ENCODE measurements at places on chromosomes 1 and 21.
A peak's percentile ranks its signal among the peaks of the same experiment; 100 is the strongest.

DNA sequence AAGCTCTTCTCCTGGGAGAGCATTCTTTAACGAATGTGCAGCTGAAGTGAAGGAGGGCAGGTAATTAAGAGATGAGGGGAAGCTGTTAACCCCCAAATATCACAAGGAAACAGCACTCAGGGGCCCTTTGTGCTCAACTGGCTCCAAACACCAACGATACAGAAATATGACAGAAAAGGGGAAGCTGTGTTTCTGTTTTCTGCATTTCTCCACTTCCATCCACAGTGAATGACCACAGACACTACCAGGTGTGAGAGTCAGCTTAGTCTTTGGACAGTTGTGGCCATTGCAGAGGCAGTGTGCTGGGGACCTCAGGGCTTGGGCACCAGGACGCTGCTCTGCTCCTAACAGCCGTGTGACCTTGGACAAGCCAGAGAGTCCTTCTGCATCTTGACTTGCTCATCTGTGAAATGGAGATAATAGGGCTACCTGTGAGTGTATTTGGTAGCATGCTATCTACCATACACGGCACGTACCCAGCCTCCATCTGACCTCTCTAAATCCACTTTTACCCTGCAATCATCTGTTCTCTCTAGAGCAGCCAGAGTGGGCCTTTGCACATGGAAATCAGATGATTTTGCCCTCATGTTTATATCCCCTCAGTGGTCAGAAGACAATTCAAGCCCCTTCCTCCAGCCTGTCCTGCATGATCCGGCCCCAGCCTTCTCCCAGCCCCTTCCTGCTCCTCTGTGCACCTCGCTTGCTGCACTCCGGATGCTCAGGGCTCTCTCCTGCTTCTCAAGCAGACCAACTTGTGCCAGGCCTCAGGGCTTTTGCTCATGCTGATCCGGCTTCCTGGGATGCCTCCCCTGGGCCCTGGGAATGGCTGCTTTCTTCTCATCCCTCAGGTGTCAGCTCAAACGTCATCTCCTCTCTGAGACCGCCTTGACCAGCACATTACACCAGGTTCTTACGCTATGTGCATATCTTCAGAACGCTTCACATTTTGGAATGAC is 4.7 kb upstream of the TINAGL1 start:
- DNase-seq: no peak

DNA sequence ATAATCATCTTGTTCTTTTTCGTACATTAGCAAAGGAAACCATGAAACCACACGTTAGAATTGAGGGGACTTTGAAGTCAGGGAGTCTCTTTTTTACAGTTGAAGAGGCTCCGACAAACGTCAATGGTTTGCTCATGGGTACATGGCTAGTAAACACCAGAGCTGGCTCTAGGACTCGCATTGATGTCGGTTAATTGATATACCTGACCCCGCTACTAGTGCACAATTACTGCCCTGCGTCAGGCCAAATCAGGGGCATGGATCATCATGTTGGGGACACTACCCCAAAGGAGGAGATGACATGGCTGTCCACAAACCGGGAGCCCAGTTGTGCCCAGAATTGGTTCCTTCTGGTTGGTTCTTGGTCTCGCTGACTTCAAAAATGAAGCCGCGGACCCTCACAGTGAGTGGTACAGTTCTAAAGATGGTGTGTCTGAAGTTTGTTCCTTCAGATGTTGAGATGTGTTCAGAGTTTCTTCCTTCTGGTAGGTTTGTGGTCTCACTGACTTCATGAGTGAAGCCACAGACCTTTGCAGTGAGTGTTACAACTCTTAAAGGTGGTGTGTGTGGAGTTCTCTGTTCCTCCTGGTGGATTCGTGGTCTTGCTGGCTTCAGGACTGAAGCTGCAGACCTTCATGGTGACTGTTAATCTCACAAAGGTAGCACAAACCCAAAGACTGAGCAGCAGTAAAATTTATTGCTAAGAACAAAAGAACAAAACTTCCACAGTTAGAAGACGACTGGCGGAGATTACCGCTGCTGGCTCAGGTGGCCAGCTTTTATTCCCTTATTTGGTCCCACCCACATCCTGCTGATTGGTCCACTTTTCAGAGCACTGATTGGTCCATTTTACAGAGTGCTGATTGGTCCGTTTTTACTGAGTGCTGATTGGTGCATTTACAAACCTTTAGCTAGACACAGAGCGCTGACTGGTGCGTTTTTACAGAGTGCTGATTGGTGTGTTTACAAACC is 126.9 kb upstream of the ERRFI1 start:
- DNase-seq: no peak

GRCh38 chr21:25903607-25904006 is 168.8 kb downstream of the GABPA start:
- no peak for DNase-seq

GRCh38 chr1:160166166-160166868 is 14.9 kb downstream of the ATP1A4 start:
- DNase-seq: no peak

DNA sequence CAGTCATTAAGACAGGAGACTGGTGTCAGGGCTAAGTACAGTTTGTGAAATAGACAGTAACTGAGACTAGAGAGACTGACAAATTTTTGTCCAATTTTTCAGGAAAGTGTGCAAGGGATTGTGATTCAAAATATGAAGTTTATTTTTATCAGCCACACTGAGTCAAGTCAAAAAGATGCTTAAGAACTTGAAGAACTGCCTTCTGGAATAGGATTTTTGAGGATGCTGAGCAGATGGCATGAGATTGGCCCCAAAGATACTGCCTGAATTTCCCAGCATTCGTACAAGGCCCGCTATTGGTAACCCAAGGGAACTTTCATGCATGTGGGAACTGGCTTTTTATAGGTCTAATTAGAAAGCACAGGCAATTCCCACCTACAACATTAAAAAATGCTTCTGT is 610.0 kb downstream of the LMO4 start:
- DNase-seq: no peak

GRCh38 chr1:241836941-241837340 is 11.1 kb upstream of the EXO1 start:
- DNase-seq: no peak

DNA sequence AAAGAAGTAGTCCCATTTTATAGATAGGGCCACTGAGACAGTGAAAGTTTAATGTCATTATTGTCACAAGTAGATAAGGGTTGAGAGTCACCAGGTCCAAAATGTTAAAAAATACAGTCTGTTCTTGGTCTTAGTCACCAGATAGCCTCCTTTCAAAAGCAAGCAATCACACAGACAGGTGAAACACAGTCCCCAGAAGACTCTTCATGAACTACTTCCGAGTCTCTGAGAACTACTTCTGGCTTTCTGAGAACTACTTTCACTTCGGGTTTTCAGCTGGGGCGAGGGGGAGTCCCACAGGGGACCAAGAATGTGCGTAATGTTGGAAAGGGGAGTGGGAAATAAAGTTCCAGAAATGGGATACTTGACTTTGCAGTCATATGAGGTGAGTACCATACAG is 143.2 kb downstream of the HHIPL2 start:
- DNase-seq: no peak

DNA sequence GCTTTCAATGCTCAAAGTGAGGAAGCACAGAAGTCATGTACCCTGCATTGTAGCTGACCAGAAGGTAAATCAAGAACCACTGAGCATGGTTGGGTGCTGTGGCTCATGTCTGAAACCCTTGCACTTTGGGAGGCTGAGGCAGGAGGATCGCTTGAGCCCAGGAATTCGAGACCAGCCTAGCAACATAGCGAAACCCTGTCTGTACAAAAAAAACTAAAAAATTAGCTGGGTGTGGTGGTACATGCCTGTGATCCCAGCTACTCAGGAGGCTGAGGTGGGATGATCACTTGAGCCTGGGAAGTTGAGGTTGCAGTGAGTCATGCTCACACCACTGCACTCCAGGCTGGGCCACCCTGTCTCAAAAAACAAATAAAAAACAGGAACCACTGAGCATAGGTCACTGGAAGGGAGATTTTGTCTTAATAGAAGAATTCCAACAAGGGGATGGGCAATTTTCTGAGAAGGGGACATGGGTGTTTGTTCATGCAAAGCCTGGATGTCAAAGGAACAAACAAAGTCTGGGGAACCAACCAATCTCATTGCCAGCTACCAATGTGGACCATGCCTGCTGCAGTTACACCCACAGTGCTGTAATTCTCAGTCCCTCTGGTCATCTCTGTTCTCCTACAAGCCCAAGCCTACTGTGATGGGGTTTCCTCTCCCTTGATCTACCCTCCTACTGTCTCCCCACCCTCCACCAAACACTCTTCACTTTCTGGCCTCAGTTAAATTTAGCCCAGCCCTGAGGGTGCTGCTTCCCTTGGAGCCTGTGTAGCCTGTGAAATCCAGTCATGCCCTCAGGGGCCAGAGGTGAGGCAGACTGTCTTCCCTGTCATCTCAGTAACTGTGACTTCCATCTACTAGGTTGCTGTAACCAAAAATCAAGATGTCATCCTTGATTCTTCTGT is 47.9 kb downstream of the ELF3 start:
- DNase-seq: peak; percentile 94

DNA sequence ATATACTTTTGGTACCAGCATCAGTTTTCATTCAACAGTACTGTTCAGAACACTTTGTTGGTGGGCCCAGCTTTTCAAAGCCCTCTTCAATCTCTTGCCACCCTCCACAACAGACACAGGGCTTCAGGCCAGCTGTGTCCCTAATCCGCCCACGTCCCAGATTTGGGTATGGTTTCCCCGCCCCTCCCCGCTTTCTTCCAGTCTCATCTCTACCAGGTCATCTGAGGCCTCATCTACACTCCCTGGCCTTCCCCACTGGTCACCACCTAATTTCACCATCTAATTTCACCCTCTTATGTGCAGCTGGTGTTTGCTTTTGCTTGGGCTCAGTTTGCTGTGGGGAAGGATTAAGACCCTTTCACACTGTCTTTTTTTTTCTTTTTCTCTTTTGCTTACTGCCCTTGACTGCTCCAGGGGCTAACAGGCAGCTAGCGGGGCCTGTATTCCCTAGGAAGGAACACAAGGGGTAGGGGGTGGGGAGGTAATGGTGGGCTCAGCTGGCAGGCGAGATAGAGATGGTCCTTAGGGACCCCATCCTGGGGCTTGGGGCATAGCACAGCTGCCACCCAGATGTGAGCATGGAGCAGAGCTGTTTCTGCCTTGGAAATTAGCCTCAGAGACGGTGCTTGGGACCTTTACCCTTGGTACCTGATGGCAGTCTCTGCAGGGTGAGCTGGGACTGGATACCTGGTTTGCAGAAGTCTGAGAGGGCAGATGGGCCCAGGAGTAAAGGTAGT is 3.8 kb upstream of the EPB41 start:
- DNase-seq: no peak

- no peak for DNase-seq
Observed at GRCh38 chr1:43439781-43440180, 13.9 kb downstream of the HYI start.

DNA sequence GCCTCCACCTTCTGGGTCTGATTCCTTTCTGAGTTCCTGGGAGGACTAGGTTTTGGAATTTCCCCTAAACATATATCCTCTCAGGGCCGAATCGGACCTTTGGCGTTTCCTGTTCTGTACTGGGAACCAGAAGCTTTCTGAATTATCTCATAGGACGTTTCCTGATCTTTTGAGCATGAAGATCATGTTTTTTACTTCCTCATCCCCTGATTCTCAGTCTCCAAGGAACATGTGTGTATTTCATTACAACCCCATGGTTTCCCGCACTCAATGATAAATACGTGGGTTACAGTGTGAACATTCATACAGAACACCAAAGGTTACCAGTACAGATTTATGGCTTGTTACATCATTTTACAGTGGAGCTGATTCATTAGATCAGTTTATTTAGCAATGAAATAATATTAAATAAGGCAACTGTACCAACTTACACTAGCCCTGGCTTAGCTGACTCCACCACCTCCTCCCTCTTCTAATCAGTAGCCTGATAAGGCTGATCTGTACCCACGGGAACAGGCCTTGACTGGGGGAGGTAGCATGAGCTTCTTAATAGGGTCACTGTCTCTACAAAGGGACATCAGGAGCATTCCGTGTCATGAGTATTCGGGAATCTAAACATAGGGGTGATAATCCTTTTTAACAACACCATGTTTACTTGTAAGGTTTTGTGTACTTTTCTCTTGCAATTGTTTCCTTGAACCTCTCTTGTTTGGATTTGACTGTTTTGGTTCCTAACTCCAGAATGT is 57.8 kb upstream of the ERRFI1 start:
- peak; percentile 14 for DNase-seq

Measured in renal cortical epithelial cell (primary cell).